ENCODE measurements at places on chromosomes 16 and 17.
A peak's percentile ranks its signal among the peaks of the same experiment; 100 is the strongest.

DNA sequence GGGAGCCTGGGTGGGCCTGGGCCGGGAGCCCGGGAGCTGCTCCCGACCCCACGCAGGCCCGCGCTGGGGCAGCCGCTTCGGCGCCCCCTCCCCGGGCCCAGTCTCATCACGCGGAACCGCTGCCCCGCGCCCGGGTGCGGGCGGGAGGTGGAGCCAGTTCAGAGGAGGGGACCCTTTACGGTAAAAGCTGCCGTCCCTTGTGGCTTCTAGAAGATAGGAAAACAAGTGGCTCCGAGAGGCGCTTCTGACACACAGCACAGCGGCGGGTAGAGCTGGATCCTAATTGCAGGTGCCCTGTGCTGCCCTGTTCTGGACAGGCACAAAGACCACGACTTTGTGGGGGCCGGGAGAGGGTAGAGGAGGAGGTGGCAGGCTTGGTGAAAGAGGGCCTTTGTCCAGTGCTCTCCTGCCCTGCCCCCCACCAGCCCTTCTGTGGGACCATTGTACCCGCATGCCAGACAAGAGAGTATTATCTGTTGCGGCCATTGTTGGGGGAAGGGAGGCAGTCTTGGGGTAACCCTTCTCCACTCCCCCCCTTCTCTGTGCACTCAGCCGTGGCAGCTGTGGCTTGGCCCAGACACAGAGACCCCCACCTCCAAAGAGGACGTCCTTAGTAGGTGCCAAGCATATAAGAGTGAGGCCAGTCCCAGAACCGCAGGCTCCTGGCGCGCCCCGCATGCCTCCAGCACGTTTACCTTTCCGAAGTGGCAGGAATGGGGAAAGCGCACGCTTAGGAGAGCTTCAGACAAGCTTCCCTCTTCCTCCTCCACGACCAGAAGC, 736 bp downstream of the CNP start:
- DNase-seq = peak; percentile 14

- DNase-seq = peak; percentile 42
Observed at GRCh38 chr17:75524970-75525805, at the start of gene LLGL2. Gene LLGL2 (plus strand): TSS chr17:75525697. CDS start chr17:75543427, 17,730 bp downstream.

- no peak for DNase-seq
Observed at GRCh38 chr16:14151256-14152030, 80.3 kb downstream of the MRTFB start.

- no peak for DNase-seq
Observed at GRCh38 chr16:12995721-12996372, 94.4 kb downstream of the SHISA9 start.

- no peak for DNase-seq
Observed at GRCh38 chr16:11340710-11341109, 4.5 kb upstream of the RMI2 start.

GRCh38 chr16:82386761-82387160, 216.7 kb upstream of the MPHOSPH6 start:
- no peak for DNase-seq

- no peak for DNase-seq
Observed at GRCh38 chr17:8117980-8118768, at the start of gene ALOXE3. Gene ALOXE3 (minus strand): TSS chr17:8118514. CDS start chr17:8117990, 524 bp downstream.

- DNase-seq = no peak
Observed at GRCh38 chr16:29688172-29688571, 9.2 kb downstream of the QPRT start.

GRCh38 chr16:68022728-68023537, at the start of the genes DDX28 and DUS2:
Gene DDX28 (minus strand): TSS chr16:68023232. CDS start chr16:68023202, 30 bp downstream.
Gene DUS2 (plus strand): TSS chr16:68023284. CDS start chr16:68038024, 14,740 bp downstream.
- DNase-seq = peak; percentile 97

- no peak for DNase-seq
Observed at GRCh38 chr16:49859125-49859811, 3.4 kb upstream of the ZNF423 start.

DNA sequence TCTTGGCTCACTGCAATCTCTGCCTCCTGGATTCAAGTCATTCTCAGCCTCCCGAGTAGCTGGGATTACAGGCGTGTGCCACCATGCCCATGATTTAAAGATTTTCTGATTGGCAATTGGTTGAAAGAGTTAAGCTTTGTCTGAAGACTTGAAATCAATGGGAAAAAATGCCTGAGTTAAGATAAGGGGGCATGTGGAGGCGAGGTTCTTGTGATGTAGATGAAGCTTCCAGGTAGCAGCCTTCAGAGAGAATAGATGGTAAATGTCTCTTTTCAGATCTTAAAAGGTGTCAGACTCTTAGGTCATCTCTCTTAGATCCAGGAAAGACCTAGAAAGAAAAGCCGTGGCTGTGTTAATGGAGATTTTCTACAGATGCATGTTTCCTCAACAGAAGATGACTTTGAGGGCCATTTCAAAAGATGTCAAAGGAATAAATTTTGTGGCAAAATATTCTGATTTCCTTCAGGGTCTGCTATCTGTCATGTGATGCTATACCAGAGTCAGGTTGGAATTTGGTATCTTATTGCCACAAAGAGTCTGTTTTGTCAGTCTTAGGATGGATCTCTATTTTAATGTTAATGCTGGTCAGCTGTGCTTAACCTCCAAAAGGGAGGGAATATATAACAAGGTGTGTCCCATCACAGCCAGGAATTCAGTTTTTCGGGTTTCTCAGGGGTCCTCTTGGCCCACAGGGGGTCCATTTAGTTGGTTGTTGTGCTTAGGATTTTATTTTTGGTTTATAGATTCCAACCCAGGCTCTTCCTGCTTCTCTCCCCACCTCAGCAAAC, 58.3 kb upstream of the AKTIP start:
- no peak for DNase-seq

DNA sequence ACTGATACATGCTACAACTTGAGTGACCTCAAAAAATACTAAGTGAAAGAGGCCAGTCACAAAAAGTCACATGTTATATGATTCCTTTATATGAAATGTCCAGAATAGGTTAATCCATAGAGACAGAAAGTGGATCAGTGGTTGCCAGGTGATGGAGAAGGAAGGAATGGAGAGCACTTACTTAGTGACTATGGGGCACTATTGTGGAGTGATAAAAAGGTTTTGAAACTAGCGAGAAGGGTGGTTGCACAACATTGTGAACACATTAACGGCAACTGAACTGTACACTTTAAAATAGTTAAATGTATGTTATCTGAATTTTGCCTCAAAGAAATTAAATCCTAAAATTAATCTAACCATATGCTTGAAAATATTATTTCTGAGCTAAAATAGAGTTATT, 25.9 kb downstream of the AMFR start:
- no peak for DNase-seq

DNA sequence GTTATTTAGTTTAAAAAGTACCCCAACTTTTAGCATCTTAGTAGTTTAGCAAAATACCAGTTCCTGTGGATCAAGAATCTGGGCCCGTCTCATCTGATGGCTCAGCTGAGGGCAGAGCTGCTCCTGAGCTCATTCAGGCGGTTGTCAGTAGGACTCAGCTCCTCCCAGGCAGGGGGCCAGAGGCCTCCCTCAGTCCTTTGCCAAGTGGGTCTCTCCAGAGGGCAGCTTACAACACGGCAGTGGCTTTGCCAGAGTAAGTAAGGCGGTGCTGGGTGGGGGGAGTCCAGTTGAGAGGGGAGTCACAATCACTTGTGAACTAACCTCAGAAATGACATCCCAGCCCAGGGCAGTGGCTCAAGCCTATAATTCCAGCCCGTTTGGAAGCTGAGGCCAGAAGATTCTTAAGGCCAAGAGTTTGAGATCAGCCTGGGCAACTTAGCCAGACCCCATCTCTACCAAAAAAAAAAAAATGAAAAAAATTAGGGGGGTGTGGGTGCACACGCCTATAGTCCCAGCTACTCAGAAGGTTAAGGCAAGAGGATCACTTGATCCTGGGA, 81.5 kb upstream of the MED9 start:
- no peak for DNase-seq

- no peak for DNase-seq
Observed at GRCh38 chr17:27494192-27495091, 38.2 kb downstream of the KSR1 start.

DNA sequence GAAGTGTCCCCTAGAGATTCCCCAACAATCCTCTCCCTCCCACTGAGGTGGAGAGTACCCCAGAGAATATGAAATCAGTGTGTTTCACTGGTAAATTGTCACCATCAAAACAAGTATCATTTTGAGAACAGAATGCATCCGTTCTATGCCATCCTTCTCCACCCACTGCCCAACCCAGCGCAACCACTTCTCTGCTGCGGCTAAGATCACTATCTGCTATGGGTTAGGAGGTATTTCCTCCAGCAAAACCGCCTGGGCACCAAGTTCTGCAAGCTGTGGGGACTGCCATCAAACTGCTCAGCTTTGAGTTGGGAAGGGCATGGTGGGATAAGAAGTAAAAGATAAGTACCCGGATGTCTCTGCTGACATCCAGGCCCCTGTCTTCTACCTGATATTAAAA, 24.4 kb downstream of the CNTNAP1 start:
- no peak for DNase-seq

DNA sequence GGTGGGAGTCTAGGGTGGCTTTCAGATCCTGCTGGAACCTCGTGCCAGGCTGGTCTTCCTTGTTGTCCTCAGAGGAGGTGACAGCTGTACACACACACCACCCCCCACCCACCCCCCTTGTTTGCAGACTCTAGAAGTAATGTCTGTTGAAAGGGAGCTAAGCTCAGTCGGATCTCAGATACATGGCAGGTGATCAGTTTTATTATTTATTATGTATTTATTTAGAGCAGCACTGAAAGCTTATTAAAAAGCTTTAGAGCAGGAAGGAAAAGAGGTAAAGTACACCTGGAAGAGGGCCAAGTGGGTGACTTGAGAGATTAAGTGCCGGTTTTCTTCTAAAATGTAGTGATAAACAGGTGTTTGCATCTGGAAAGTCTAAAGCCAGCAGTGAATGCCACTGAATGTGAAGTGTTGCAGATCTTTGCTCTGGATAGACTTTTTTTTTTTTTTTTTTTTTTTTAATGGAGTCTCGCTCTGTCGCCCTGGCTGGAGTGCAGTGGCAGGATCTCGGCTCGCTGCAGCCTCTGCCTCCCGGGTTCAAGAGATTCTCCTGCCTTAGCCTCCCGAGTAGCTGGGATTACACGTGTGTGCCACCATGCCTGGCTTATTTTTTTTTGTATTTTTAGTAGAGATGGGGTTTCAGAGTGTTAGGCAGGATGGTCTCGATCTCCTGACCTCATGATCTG, 40.2 kb downstream of the FOXK2 start:
- no peak for DNase-seq

DNA sequence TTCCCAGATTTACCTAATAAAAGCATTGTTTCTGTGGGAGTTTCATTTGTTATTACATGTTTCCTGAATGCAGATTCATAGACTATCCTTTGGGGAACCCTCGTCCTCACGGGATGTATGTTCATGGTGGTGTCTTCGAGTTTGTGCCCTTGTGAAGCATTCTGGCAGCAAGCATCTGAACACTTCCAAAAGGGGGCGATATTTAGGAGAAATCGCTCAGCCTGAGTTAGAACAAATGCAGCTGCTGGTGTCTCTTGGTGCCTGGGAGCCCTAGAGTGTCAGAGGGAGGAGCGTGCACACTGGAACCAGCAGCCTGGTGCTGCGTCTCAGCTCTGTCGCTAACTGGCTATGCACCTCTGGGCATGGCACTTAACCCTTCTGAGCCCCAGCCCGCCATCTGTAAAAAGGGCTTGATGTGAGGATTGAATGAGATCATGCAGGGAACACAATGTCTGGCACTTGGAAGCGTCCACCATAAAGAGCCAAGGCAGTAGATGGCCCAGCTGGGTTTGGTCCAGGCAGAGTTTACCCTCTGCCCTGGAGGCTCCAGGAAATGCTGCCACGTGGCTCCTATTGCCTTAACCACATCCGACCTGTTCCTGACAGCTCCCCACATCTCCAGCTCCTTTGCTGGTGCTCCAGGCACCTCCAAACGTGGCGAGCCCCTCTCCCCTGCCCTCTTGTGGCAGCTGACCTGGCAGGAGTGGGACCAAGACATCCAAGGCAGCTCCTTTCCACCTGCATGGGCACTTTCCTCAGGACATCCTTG, 25.0 kb upstream of the C16orf78 start:
- no peak for DNase-seq

GRCh38 chr17:79325709-79326430, 251.2 kb downstream of the ENGASE start:
- DNase-seq = no peak

GRCh38 chr17:21089933-21090901, 36.5 kb upstream of the DHRS7B start:
- DNase-seq = no peak

GRCh38 chr17:29005936-29006511, at the start of gene SEZ6:
Gene SEZ6 (minus strand): TSS chr17:29006033. CDS start chr17:29005869, 164 bp downstream.
- DNase-seq = peak; percentile 28

GRCh38 chr16:67431775-67432505, 1.0 kb downstream of the HSD11B2 start:
- no peak for DNase-seq

DNA sequence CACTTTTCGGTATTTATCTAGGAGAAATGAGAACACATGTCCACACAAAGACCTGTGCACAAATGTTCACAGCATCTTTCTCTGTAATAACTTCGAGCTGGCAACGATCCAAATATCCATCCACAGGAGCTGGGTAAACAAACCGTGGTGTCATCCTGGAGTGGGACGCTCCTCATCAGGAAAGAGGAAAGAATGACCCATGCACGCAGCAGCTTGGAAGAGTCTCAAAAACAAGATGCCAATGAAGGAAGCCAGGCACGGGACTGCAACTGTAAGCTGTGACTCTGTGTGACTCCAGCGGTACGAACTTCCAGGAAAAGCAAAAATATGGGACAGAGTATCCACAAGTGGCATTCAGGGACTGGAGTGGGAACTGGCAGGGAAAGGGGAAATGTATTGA, 36.7 kb upstream of the CIBAR2 start:
- DNase-seq = no peak

DNA sequence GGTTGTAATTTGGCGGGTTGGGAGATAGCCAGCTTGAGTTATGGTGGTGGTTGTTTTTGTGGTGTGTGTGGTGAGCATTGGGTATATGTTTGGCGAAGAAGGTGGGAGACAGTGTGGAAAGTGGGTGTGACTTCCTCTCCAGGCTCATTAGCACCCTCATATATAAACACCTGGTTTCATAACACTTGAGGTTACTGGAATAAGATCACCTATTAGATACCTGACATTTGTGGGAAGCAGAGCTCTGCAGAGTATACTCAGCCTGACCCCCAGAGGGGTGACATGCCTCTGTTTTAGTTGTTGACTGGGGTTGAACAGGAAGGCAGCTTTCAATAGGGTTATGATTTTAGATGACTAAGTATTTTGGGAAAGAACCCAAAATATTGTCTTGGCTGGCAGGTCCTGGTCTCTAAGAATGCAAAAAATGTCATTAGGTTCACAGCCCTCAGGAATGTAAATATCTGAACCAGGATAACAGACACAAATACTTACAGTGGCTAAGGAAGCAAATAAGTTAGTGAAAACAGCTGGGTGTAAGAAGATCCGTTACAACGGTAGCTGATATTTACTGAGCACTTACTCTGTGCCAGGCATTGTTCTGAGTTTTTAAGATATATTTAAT, 18.3 kb upstream of the EFCAB13 start:
- no peak for DNase-seq

GRCh38 chr16:56894331-56894917, 29.4 kb downstream of the SLC12A3 start:
- no peak for DNase-seq
